ENCODE measurements at places on chromosomes 3 and 15. TPM values are rescaled to one million over a fixed set of nuclear protein-coding genes. Genes with fewer than 3 reads are reported as not detected.

- no peaks in the 10 kb centered on the region for H3K4me1 ChIP-seq
- no peak for DNase-seq
- H3K4me3 ChIP-seq = no peak overlapping the region
- no peaks in the 10 kb centered on the region for H3K27me3 ChIP-seq
Measured at GRCh38 chr3:23704298-23704697, 101.5 kb upstream of the UBE2E1 start.

- H3K36me3 ChIP-seq = no peaks in the 10 kb centered on the region
- H3K27ac ChIP-seq = no peak overlapping the region
- H3K4me1 ChIP-seq = no peaks in the 10 kb centered on the region
- H3K27me3 ChIP-seq = no peaks in the 10 kb centered on the region
Measured at GRCh38 chr3:107446706-107447105, 69.5 kb downstream of the CCDC54 start.

DNA sequence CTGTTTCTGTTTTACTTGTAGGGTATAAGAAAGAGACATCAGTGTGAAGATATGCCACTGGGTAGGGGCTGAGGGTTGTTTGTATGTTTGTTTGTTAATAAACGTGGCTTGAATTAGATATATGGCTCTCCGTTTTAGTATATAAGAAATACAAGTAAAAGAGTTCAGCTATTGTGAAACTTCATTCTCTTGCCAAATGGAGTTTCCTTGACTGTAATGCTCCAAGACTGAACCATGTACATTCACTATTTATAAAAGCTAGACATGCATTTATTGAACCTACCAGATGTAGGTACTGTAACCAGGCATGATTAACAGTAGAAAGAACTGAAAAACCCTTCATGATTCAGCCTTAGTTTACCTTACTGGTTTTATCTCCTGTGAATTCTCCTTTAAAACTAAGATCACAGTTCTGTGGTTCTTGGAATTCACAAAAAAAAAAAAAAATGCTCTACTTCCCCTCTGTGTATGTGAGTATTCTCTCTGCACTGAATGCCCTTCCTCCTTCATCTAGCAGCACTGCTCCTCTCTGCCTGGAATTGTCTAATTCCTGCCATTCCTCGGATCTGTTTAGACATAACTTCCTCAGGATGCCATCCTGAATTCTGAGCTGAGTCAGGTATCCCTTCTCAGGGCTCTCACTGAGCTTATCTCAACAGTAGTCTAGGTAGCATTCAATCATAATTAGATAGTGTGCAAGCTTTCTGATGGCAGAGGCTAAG lies 504.4 kb downstream of the FHIT start:
- no peaks in the 10 kb centered on the region for H3K27me3 ChIP-seq
- no peaks in the 10 kb centered on the region for H3K36me3 ChIP-seq
- peak overlapping the region; percentile 30 for H3K27ac ChIP-seq
- no peaks in the 10 kb centered on the region for H3K4me1 ChIP-seq
- no peak overlapping the region for H3K4me3 ChIP-seq

- no peak overlapping the region for H3K27ac ChIP-seq
- H3K4me3 ChIP-seq = no peak overlapping the region
- H3K27me3 ChIP-seq = no peaks in the 10 kb centered on the region
- DNase-seq = no peak
- H3K4me1 ChIP-seq = no peaks in the 10 kb centered on the region
Measured at GRCh38 chr3:145094355-145094941, 1066.5 kb downstream of the PLOD2 start.

DNA sequence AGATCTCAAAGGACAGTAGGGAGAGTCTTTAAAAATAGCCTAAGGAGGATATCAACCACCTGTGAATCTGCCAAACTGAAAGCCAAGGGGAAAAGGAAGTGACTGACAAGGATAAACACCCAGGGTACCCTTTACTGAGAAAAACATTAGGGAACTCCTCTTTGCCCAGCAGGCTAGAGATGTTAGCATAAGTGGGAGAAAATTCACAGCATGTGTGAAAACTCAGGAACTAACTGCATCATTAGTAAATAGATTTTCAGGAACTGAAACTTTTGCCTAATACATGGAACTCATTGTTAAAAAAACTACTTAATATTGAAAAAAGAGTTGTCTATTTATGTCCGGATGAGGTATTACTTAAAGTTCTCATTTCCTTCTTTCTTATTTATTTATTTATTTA lies 375.5 kb downstream of the NTRK3 start:
- no peaks in the 10 kb centered on the region for H3K27me3 ChIP-seq
- no peaks in the 10 kb centered on the region for H3K4me1 ChIP-seq
- no peaks in the 10 kb centered on the region for H3K36me3 ChIP-seq
- no peak overlapping the region for H3K27ac ChIP-seq
- DNase-seq = no peak
- no peak overlapping the region for H3K4me3 ChIP-seq

- H3K4me3 ChIP-seq = peak overlapping the region; percentile 46
- H3K27me3 ChIP-seq = no peaks in the 10 kb centered on the region
- H3K4me1 ChIP-seq = peaks cover 7% of the 10 kb centered on the region
- H3K27ac ChIP-seq = peak overlapping the region; percentile 13
- DNase-seq = no peak
Measured at GRCh38 chr15:85690561-85691231, 104.0 kb downstream of the KLHL25 start.

ZBBX gene
- not detected for total RNA-seq

XYLB gene
- total RNA-seq = 6.7 TPM
